ENCODE measurements at places on chromosomes 5 and 9.

GRCh38 chr5:164358531-164359259, 853.3 kb downstream of the MAT2B start:
- DNase-seq = no peak

GRCh38 chr9:83238871-83239640, 176.1 kb upstream of the RASEF start:
- no peak for DNase-seq

GRCh38 chr5:133265720-133266526, 214.1 kb downstream of the HSPA4 start:
- DNase-seq = no peak

- no peak for DNase-seq
These were observed 338.6 kb downstream of the SLIT3 start for GRCh38 chr5:168962306-168962705.

DNA sequence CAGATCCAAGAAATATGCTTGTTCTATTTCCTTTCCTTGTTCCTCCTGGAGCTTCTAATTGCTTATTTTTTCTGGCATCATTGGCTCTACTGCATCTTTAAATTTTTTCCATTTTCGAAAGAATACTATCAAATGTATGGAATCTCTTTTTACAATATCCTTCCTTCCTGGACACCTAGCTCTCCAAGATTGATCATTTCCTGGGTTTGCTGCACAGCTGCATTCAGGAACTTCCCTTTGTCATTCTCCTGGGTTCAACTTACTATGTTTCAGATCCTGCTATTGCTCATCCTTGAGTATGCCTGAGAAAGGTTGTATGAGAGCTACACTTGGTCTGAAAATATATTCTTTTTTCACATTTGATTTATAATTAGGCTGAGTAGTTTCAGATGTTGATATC, 73.7 kb upstream of the ERCC6L2 start:
- no peak for DNase-seq

DNA sequence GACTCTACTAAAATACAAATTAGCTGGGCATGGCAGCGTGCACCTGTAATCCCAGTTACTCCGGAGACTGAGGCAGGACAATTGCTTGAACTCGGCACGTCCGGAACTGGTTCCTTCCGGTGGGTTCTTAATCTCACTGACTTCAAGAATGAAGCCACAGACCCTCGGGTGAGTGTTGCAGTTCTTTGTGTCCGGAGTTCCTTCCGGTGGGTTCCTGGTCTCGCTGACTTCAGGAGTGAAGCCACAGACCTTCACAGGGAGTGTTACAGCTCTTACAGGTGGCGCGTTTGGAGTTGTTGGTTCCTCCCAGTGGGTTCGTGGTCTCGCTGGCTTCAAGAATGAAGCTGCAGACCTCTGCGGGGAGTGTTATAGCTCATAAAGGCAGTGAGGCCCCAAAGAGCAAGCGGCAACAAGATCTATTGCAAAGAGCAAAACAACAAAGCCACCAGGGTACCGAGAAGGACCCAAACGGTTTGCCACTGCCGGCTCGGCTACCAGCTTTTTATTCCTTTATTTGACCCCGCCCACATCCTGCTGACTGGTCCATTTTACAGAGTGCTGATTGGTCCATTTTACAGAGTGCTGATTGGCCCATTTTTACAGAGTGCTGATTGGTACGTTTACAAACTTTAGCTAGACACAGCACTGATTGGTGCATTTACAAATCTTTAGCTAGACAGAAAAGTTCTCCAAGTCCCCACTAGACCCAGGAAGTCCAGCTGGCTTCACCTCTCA, 28.6 kb upstream of the SLC6A19 start:
- peak; percentile 16 for DNase-seq

- no peak for DNase-seq
These were observed 123.7 kb downstream of the EBF1 start for GRCh38 chr5:158976035-158976434.
